Effector CD8-positive, alpha-beta T cell (primary cell): ENCODE measurements at places on chromosomes 6 and 20.

- DNase-seq, result no peak
These were observed 7.7 kb downstream of the CCN6 start for GRCh38 chr6:112061605-112062004.

DNA sequence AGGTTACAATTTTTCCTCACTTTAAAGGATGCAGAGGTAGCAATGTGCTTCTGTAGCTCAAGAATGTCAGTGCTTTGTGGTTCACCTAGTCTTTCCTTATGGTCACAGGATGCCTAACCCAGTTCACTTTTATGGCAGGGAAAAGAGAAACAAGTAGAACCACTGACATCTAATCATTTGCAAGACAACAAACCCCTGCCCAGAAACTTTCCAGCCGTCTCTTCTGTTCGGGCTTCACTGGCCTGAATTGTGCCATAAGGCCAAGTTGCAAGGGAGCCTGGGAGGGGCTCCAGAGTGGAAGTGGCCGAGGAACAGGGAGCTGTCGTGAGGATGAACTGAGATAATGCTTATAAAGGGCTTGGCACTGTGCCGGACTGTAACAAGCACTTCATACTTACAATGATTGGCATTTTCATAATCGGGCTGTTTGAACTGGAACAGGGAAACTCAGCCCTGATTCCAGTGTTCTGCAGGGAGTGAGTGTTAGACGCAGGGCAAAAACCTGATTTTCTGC lies 212.6 kb downstream of the BCAS1 start:
- no peak for DNase-seq

- DNase-seq, result peak; percentile 26
These were observed 32.8 kb downstream of the GFOD1 start for GRCh38 chr6:13454286-13455221.

DNA sequence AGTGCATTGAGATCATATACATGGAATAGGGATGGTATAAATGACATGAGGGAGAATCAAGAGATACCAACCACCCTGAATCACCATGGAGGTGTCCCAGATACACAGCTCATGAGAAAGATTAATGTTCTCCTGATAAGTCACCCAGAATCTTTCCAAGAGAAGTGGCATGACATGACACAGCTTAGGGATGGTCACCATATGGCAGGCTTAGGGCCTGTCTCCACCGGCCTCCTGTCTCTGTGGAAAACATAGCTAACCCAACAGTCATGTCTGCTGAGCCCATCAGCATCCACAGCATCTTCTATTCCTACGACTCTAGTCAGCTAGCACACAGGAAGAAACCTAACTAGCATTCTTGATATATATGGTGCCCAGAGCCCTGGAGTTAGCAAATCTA lies 133.3 kb downstream of the IPCEF1 start:
- DNase-seq, result no peak

- DNase-seq, result no peak
These were observed 12.6 kb upstream of the SLPI start for GRCh38 chr20:45266977-45267376.

DNA sequence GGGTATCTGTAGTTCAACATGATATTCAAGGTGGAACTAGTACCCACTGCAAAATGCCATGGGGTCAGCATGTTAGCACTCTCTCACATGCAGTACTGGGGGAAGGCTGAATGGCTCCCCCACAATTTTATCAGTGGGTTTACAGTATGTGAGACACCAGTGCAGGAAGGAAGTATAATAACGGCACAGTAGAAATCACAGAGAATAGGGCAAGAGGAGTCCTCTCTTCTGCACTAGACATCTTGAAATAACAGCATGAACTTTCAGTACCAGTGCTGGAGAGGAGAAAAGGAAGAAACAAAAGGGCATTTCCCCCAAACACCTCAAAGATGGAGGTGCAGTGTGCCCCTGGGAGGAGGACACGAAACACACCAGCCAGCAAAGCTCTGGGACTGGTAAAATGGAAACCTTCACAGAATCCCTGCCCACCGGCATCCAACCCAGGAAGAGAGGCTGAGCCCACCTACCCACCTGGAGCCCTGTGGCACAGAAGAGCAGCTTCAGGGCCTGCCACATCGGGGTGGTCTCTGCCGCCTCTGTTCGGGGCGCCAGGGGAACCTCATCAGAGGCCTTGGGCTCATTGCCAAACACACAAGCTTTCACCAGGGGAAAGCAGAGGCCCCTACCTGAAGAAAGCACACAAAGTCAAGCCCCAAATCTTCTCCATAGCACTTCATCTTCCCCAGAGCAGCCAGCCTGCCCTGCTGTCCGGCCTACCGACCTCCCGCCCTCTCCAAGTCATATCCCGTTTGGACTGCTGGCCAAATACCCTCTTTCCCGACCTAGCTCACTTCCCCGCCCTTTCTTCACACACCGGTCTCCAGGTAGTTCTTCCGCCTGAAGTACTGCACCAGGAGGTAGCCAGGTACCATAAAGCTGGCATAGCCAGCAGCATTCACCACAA lies 1.2 kb downstream of the SLC35B2 start:
- peak; percentile 17 for DNase-seq

GRCh38 chr6:150269857-150270223 lies 99.0 kb upstream of the IYD start:
- no peak for DNase-seq

GRCh38 chr6:88914180-88914579 lies 49.2 kb downstream of the RNGTT start:
- no peak for DNase-seq

DNA sequence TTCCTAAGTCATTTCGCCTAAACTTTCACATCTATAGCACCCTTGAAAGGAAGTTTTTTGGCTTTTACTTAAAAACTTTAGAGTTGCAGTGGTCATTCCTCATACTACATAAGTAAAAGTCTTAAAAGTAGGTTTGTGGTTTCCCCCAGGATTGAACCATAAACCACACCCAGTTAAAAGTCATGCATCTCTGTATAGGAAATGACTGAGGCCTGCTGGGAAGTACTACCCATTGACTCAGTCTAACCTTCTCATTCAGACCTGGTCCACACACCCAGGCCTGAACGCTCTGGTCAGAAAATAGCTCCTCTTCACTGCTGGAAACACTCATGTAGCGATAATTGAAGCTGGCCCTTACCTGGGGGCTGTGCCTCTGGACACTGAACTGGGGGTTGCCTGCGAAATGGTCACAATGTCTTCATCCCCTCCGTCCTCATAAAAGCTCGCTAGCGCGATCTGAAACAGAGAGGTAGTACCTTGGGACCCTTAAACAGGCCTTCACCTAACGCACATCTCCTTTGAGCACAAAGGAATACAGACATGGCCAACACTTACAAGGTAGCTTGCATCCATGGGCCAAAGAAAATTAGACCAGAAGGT lies 2.6 kb downstream of the NSFL1C start:
- DNase-seq, result no peak

DNA sequence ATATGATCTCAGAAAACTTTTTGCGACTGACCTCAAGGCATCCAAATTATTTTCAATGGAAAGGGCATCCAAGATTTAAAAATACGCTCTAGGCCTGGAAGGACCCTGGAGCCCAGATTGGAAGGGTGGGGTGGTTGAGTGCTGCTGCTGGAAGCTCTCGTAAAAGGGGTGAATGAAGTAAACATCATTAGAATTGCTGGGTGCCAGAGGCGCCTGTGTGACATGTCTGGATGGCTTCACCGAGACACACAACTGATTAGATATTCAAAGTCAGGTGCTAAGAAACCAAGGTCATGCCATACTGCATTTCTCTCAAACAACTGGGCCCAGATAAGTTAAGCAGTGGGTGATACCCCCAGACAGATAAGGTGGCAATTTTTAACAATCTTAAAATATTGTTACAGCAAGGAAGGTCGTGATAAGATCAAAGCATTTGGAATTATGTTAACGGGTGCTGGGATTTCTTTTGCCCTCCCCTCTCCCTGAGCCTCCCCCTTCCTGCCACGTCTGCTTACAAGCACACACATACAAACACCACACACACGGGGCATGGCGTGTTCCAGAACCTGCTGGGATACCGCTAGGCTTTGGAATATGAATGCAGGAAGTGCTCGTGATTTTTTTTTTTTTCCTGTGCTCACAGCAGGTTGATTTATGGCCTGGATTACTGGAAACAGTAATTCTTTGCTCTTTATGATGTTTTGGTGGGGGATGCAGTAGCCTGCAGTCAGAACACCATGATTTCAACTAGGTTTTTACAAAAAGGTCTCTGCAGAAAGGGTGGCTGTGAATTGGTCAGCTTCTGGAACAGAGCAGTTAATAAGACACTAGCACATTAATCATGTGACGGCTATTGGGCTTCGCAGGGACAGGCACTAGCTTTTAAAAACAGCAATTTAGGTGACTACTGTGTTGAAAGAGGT lies 551.2 kb downstream of the QKI start:
- DNase-seq, result no peak

DNA sequence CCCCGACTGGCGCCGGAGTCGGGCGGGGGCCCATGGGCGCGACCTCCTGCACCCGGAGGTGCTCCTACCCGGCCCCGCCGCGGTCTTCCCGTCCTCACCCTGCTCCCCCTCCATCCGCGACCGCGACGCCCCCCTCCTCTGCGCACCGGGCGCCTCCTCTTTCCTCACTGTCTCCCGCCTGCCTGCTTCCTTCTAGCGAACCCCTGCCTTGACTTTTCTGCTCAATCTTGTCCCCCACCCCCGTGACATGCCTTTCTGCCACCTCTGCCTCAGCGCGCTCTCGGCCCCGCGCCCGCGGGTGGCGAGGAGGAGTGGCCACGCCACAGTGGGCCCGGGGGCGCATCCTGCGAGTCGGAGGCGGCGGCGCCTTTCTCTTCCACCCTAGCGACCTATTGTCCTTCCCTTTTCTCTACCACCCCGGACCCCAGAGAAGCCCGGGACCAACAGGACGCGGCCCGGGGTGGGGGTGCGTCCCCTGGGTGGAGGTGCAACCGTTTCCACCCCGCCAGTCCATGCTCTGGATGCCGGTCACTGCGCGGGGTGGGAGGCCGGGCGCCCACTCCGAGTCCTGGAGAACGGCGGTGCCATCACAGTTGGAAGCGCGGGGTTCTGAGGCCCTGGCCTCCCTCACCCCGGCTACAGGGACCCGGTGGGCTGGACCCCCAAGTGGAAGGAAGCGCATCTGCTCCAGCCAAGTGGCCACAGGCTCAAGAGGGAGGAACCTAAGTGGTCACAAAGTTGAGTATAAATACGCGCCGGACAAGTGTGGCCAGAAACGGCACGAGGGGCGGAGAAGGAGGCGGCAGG lies 2.0 kb downstream of the PDE10A start:
- DNase-seq, result no peak

DNA sequence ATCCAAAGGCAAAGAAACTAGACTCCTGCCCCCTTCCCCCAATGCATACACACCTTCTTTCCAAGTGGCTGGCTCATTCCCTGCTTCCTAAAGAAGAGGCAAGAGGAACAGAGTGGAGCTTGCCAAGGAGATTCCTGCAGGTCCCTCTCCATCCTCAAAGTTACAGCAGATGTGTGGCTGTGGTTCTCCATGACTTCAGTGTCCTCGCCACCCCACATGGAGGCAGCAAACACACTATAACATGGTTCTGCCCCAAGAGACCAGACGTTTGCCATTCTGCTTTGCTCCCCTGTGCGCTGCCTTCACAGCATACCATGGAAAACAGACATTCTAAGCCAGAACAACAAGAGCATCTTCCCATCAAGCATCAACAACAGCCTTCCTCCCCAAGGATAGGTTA lies 84.4 kb downstream of the BACH2 start:
- no peak for DNase-seq

DNA sequence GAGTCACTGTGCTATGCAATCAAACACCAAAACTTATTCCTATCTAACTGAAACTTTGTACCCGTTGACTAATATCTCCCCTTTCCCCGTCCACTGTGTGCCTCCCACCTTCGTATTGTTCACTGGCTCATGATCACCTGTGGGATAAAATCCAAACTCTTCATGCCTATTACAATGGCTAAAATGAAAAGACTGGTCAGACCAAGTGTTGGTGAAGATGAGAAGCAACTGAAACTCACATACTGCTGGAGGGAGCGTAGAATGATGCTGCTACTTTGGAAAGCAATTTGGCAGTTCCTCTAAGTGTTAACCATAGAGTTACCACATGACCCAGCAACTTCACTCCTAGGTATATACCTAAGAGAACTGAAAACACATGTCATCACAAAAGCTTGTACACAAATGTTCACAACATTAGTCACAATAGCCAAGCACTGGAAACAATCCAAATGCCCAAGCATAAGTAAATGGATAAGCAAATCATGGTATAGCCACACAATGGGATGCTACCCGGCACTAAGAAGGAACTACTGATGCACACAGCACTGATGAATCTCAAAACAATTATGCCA lies 13.1 kb downstream of the RPS10 start:
- no peak for DNase-seq

- DNase-seq, result no peak
These were observed 166.0 kb downstream of the DLL1 start for GRCh38 chr6:170124836-170125235.

DNA sequence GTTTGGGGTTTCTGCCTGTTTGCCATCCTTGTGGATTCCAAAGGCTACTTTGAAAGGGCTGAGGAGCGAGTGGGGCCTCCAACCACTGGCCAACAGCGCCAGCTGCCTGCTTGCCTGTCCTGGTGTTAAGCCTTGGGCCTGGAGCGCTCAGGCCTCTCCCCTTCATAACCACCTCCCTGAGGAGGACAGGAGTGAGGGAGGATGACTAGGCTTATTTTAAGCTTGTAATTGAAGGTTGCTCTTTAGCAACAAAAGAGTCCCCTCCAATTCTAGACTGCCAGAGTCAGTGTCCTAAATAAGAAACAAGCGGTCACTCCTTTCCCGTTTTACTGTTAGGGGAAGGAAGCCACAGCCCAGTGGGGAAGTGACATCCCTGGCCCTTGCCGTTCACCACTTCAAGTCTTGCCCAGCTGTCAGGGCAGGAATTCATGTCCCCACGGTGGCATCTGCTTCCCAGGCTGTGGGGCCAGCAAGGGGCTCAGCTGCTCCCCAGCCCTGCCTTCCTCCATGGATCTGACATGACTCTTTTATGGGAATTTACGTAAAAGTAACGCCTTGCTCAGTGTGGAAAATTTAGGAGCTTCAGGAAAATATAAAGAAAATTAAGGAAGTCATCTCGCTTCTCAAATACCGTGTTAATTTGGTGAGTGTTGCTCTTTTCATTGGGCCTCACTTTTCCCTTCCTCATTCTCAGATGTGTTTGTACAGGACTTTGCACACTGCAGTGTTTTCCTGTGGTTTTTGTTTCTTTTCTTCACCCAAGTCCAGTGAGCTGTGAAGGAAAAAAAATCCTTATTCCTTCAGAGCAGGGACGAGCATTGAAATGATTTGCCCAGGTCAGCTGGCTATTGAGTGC lies 57.8 kb downstream of the SSR1 start:
- no peak for DNase-seq

GRCh38 chr6:90251295-90251992 lies 45.2 kb downstream of the BACH2 start:
- DNase-seq, result no peak

- no peak for DNase-seq
These were observed 105.3 kb upstream of the BMP5 start for GRCh38 chr6:55980627-55981211.

- DNase-seq, result no peak
These were observed 65.2 kb downstream of the PPP1R14C start for GRCh38 chr6:150207931-150208570.

DNA sequence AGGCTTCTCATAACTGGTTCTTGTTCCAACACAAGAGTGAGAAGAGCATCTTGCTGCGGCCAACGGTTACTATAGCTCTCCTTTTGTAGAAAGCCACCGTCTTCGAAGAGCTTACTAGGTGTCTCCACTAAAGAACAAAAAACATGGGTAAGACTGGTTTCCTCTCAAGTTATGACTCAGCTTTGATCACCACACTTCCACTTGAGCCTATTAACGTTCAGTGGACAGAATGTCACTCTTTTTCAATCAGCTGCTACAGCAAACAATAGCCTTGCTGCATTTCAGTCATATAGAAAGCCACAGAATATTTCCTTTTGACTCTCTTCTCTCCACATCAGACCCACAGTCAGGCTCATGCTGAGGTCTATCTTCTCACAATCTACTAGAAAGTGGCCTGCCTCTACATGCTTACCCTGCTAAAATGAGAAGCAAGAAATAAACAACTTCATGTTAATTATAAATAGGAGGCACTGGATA lies 243.5 kb upstream of the PREP start:
- DNase-seq, result no peak
